ENCODE measurements at places on chromosomes 7 and 10.

GRCh38 chr7:100674411-100675104 lies 1.0 kb downstream of the GNB2 start:
- peak; percentile 28 for DNase-seq

DNA sequence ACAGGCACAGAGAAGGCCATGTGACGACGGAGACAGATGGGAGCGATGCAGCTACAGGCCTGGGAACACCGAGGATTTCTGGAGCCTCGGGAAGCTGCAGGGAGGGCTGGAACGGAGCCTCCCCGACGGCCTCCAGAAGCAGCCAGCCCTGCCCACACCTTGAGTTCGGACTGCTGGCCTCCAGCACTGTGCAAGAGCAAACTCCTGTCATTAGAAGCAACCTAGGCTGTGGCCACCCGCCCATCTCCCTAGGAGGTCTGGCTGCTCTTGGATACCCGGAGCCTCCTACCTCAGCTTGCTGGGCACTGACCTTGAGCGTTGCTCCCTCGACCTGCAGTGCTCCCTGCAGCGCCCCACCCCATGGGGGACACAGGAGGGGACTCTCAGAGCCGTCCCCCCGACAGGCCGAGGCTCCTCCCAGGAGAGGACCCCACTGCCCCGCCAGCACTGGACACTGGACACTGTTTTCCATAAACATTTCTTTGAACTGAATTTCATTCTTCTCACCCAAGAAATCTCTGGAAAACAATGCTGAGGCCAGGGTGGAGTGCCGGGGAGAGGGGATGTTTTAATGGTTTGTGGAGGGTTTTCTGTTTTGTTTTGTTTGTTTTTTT lies 22.5 kb upstream of the TNRC18 start:
- no peak for DNase-seq

- no peak for DNase-seq
These were observed 14.2 kb upstream of the MTPN start for GRCh38 chr7:135991322-135991721.

DNA sequence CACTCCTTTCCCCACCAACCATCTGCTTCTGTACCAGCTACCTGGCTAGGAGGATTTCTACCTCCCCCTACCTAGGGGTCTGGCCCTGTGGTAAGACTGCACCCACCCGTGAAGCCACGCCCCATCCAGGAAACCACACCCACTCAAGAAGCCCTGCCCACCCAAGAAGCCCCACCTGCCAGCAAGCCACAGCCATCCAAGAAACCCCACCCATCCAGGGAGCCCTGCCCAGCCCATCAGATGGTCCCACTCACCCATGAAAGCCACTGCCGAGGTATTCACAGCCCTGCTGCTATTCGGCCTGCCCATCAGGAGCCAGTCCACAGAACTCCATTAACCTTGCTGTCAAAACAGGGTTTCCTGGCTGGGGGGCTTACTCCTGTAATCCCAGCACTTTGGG lies 15.6 kb upstream of the MUC3A start:
- no peak for DNase-seq

GRCh38 chr7:80206763-80207162 lies 72.1 kb downstream of the GNAI1 start:
- DNase-seq: no peak

DNA sequence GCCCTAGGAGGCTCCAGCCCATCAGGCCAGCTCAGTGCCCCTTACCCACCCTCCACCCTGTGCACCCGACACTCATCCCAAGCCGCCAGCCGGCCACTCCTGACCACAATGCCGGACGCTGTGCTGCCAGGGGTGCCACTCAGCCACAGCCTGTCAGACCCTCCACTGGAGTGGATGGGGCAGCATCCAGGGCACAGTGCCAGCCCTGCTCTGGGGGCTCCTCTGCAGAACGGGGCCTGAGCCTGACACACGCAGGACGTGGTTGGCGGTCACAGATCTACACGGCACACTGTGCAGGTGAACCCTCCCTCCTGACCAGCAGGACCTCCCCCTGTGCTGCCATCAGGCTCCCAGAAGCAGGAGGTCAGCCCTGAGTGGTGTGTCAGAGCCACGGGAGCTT lies 114.7 kb downstream of the MAD1L1 start:
- no peak for DNase-seq

GRCh38 chr10:53079283-53079682 lies 306.7 kb upstream of the MBL2 start:
- DNase-seq: no peak

DNA sequence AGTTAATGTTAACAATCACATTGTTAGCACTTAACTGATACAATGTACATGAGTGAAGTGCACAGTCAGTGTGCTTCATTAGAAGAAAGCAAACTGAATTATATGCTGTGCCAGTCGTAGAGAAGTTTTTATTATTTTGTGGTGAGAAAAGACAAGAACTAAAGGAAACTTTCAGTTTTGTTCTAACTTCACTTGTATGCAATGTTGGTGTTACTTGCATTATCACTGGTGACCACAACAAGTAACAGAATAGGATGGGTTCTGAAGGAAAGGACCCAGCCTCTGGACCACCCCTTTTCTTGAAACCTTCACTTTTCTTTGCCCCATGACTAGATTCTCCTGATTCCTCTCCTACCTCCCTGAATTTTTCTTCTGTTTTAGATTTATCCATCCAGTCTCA lies 123.3 kb upstream of the GAD2 start:
- DNase-seq: no peak

GRCh38 chr7:82229164-82229563 lies 214.4 kb downstream of the CACNA2D1 start:
- no peak for DNase-seq

DNA sequence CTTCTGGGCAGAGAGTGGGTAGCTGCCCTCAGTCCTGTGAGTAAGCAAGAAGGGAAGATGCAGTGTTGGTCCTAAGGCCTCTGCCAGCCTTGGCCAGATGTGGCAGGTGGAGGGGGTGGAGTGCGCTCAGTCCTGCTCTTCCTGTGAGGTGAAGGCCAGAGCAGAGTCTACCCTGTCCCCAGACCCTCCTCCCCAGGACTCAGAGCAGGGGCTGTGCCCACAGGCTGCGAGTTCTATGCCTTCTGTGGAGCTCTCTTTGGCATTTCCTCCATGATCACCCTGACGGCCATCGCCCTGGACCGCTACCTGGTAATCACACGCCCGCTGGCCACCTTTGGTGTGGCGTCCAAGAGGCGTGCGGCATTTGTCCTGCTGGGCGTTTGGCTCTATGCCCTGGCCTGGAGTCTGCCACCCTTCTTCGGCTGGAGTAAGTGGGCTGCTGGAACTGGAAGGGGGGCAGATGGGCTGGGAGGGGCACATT lies 4.0 kb downstream of the OPN4 start:
- DNase-seq: no peak

GRCh38 chr7:7562736-7563135 lies 3.9 kb upstream of the MIOS start:
- no peak for DNase-seq

- no peak for DNase-seq
These were observed 44.2 kb downstream of the CAMK2B start for GRCh38 chr7:44280993-44281721.

DNA sequence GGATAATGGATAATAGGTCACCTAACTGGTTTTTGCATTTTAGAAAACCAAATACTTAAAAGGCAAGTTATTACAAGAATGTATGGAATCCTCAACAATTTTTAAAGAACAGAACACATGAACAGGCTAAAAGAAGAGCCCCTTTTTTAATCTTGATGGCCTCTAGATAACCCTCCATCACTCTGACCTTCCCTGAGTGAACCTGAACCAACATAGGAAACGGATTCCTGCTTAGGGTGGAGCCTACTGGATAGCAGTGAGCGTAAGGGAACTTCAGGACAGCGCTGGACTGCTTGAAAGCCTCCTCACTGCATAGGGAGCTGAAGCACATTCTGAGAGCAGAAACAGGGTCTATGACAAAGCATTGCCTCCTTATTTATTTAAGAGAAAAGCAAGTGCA lies 20.5 kb downstream of the TRPV5 start:
- no peak for DNase-seq

GRCh38 chr7:56106108-56107073 lies at the start of gene CHCHD2:
TSS of gene CHCHD2 (minus strand) at chr7:56106476. CDS start at chr7:56106413, 63 bp downstream.
- peak; percentile 100 for DNase-seq

- DNase-seq: peak; percentile 15
These were observed 103.1 kb downstream of the ZNF467 start for GRCh38 chr7:149670288-149670687.

All from ACHN (cell line).